Stimulated activated CD4-positive, alpha-beta T cell treated with anti-CD3 and anti-CD28 coated beads, Interleukin-12 subunit alpha, Interleukin-12 subunit beta, amount 100 ng/mL, for 4 hours (primary cell): ENCODE measurements at places on chromosomes 3 and 15.
A peak's percentile ranks its signal among the peaks of the same experiment; 100 is the strongest.

DNA sequence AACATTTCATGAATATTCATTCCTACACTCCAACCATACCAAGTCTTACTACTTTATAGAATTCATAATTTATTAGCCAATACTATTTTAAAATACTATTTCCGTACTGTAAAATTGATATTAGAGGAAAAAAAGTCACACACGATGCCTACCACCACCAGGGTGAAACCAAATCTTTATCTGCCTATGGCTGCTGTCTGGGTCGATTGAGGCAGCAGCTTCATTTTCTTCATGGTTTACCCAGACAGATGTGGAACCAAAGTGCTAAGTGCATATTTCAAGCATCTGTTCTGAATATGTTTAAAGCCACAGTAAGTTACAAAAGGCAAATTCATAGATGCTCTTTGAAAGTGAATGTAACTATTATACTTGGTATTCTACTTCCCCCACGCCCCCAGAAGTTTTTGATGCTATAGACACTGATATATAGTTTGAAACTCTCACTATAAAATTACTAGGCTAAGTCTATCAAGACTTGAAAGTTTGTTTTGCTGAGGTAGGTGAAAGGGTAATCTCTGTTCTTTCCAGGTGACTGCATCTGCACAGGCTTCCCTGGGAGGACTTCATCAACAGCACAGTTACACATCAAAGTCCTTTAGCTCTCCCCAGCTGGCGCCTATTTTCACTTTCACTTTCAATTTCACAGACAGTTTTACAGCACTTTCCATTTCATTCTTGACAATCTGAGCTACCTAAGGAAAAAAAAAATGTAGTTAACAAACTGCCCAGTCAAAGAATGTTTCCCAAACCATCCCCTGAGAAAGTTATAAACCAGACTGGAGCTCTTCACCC lies 113.9 kb downstream of the POLQ start:
- DNase-seq, result peak; percentile 4

- peak; percentile 16 for DNase-seq
Measured at GRCh38 chr3:172129850-172130716, 90.7 kb downstream of the FNDC3B start.

DNA sequence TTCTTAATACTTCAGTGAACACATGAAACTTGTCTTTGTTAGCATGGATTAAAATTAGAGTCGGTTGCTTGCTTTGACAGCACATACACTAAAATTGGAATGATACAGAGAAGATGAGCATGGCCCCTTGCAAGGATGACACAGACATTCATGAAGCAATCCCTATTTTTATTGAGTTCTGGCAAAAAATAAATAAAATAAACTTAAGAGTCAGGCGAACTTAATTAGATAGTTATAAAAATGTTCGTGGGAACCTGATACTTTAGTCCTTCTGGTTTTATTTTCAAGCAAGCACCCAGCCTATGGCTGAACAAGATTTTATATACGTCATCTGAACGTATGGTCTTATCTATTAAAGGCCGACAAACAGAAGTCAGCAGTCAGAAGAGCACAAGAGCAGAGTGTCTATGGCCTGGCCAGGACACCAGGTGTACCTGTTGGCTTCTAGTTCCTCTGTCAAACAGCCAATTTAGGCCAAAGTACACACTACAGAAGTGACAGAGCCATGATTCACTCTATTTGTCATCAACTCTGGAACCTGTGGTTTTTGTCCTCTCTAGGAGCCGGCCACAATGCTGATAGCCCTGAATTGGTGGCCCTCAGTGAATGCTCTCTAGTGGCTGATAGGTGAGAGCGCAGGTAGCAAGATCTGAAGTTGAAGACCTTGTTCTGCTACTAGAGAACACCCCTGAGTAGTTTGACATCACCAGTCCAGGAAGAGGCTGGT lies 64.3 kb downstream of the LEO1 start:
- DNase-seq, result no peak

DNA sequence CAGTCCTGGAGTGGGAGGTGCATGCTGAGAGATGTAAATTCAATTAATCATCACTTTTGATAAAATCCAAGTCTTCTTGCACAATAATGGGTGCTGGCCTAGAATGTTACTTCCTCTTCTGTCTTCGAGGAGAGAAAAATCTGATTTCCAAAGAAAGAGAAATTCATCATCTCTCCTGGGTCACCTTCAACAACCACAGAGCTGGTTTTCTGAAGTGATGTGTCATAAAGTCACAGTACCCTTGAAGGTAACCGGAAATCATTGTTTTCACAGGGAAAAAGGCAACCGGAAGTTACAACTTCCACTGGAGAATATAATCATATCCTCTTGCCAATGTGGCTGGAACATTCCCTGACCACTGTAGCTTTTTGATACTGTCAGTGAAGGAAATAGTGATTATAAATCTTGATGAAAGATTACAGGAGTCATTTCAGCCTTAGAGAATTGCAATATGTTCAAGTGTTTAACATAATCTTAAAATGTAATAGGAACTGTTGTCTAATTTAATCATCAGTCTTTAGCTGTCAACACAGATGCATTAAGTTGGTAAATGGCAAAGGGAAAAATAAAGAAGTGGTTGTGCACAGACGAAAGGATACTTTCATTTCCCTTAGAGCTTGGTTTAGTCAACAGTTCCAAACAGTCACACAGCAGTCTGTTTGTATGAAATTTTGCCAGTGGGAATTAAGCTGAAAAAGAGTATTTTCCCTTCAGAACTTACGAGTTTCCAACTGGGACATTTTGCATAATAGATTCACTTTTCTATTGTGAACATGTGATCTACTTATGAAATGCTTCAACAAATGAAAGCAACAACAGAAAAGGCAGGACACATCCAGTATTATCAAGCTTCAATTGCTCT lies 106.5 kb upstream of the SLC4A7 start:
- no peak for DNase-seq

DNA sequence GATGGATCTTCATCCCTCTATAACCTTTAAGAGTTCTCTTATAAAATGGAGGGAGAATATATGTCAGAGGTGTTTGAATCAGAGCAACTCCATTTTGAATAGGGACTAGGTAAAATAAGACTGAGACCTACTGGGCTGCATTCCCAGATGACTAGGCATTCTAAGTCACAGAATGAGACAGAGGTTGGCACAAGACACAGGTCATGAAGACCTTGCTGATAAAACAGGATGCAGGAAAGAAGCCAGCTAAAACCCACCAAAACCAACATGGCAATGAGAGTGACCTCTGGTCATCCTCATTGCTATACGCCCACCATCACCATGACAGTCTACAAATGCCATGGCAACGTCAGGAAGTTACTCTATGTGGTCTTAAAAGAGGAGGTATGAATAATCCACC lies 211.0 kb downstream of the GBE1 start:
- no peak for DNase-seq

DNA sequence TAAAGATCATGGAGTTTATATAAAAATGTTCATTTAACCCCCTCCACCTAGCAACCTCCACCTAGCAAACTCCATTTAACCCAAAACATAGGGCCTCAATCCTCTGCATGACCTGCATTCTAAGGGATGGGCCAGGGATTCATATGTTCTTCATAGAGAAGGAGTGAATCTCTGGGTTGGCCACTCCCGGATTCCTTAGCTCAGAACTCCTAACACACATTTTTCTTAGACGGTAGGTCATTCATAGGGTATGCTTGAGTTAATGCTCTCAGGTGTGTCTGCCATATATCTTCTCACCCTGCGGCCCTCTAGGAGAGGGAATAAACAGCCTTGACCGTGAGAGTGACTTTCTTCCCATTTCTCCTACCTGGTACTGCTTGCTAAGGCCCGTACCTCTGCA lies 102.0 kb upstream of the IGSF10 start:
- DNase-seq, result no peak

GRCh38 chr3:155805204-155805801 lies 775 bp downstream of the C3orf33 start:
- DNase-seq, result peak; percentile 43

DNA sequence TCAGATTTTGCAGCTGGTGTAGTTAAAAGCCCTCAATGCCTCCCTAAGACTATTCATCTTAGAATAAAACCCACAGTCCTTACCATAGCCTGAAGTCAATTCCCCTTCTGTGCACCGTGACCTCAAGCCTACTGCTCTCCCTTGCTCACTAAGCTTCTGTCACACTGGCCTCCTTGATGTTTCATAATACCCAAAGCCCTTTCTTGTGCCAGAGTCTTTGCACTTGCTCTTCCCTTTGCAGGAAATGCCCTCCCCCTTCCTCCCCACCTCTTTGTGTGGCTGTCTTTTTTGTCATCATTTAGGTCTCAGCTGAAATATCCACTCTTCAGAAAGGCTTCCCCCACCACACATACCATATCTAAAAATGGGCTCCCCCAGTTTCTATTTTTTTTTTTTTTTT lies 4.2 kb upstream of the PLEKHO2 start:
- no peak for DNase-seq

DNA sequence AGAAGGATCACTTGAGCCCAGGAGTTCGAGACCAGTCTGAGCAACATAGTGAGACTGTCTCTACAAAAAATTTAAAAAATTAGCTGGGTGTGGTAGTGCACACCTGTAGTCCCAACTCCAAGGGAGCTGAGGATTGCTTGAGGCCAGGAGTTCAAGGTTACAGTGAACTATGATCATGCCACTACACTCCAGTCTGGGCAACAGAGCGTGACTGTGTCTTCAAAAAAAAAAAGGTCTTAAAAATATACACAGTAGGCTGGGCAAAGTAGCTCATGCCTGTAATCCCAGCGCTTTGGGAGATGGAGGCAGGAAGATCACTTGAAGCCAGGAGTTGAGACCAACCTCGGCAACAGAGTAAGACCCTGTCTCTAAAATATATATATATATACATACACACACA lies 11.2 kb upstream of the CAMK1 start:
- no peak for DNase-seq

- DNase-seq, result no peak
Measured at GRCh38 chr15:27815035-27815434, 284.1 kb downstream of the OCA2 start.

- no peak for DNase-seq
Measured at GRCh38 chr3:177647876-177648275, 450.6 kb upstream of the TBL1XR1 start.

- DNase-seq, result no peak
Measured at GRCh38 chr15:70309716-70310115, 212.0 kb upstream of the TLE3 start.

GRCh38 chr15:36358523-36358922 lies 220.9 kb upstream of the CDIN1 start:
- DNase-seq, result no peak

- no peak for DNase-seq
Measured at GRCh38 chr3:73448761-73449301, 175.9 kb downstream of the PDZRN3 start.

GRCh38 chr3:153599685-153600084 lies 437.7 kb downstream of the RAP2B start:
- no peak for DNase-seq

GRCh38 chr3:78951342-78951945 lies 816.4 kb downstream of the ROBO1 start:
- DNase-seq, result no peak

DNA sequence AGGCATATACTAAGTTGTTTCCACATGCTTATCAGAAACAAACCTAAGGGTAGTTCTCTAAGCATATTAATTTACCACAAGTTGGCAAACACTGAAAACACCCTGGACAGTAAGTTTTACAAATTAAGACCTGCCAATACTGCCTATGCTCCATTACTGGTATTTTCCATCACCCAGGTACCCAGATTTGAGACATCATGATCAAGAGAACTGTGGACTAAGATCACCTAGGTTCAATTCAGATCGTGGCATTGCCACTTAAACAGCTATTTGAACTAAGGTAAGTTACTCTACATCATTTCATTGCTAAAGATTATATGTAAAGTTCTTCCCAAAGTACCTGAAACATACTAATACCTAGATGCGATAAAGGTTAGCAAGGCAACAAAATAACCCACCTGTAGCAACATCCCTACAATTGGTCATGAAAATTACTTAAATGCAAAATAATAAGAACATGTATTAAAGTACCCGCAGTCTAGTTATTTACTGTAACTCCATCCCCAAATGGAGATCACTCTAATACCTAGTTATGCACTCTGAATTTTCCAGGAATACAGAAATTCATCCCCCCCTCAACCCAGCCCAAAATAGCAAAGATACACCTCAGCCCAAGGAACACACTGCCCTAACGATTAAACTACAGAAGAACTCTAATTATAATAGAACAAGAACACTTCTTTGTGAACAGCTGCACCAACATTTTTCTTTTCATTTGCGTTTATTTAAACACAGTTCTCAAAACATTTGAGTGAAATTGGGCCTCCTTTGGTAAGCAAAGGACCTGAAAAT lies 21.6 kb downstream of the TRA2B start:
- no peak for DNase-seq

- no peak for DNase-seq
Measured at GRCh38 chr3:10392244-10392643, 71.3 kb upstream of the SEC13 start.

GRCh38 chr3:48561045-48561736 lies 2.4 kb downstream of the UCN2 start:
- DNase-seq, result no peak

- peak; percentile 23 for DNase-seq
Measured at GRCh38 chr3:13890377-13891016, 10.6 kb upstream of the WNT7A start.

DNA sequence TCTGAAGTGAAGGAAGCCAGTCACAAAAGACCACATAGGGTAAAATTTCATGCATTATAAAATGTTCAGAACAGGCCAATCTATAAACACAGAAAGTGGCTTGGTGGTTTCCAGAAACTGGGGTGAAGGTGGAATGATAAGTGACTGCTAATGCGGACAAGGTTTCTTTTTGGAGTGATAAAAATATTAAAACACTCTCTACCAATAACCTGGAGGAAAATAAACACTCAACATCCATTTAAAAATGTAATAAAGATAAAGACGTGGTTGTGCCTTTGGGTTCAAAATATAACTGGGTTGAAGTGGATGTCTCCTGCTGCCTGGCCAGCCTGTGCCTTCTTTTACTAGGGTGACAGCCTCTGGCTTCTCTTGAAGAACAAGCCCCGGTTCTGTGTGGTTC lies 70.9 kb upstream of the GCNT3 start:
- DNase-seq, result no peak

GRCh38 chr3:38164643-38164951 lies 740 bp upstream of the OXSR1 start:
- DNase-seq, result no peak

GRCh38 chr3:8745619-8746370 lies 12.2 kb downstream of the CAV3 start:
- DNase-seq, result no peak

DNA sequence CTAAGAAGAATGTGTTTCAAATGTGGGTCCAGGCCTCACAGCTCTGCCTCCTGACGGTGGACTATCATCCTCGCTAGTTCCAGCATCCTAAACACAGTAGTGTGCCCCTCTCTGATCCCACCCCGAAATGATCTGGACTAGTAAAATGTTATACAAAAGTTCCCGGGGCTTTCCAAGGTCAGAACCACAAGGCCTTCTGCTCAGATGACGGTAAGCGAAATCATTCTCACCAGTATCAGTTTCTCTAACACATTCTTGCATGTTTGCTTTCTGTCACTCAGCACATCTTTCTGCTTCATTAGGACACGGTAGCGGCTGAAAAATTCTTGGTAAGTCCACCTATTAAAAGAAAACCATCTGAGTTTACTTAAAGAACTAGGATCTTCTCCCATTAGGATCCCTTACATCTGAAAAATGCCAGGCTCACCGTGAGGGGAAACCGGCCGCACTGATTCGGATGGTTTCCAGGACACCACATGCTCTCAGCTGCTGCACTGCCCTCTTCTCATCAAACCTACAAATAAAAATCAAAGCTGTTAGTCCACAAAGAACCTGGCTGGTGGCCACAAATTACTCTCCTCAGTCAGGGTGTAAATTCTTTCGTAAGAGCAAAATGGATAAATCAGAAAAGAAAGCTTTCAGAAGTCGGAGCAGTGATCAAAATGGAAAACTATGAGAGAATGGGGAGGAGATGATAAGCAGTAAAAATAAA lies 83.9 kb upstream of the MYO5C start:
- no peak for DNase-seq

- DNase-seq, result no peak
Measured at GRCh38 chr15:41572866-41573265, 13.9 kb downstream of the TYRO3 start.
